ENCODE measurements at places on chromosomes 16 and 17.

- no peak for DNase-seq
Observed at GRCh38 chr16:83887564-83887963, 11.4 kb upstream of the MLYCD start.

- DNase-seq = no peak
Observed at GRCh38 chr17:79793924-79794304, 3.0 kb downstream of the CBX8 start.

- DNase-seq = no peak
Observed at GRCh38 chr17:71375948-71376347, 744.9 kb upstream of the SOX9 start.

GRCh38 chr17:36608794-36609497 lies 7.6 kb downstream of the MRM1 start:
- no peak for DNase-seq

GRCh38 chr17:59829217-59830006 lies 63.3 kb downstream of the TUBD1 start:
- no peak for DNase-seq

- DNase-seq = no peak
Observed at GRCh38 chr16:71882505-71883167, 1.3 kb downstream of the ZNF821 start.

- no peak for DNase-seq
Observed at GRCh38 chr17:37100231-37100630, 151.5 kb downstream of the AATF start.

DNA sequence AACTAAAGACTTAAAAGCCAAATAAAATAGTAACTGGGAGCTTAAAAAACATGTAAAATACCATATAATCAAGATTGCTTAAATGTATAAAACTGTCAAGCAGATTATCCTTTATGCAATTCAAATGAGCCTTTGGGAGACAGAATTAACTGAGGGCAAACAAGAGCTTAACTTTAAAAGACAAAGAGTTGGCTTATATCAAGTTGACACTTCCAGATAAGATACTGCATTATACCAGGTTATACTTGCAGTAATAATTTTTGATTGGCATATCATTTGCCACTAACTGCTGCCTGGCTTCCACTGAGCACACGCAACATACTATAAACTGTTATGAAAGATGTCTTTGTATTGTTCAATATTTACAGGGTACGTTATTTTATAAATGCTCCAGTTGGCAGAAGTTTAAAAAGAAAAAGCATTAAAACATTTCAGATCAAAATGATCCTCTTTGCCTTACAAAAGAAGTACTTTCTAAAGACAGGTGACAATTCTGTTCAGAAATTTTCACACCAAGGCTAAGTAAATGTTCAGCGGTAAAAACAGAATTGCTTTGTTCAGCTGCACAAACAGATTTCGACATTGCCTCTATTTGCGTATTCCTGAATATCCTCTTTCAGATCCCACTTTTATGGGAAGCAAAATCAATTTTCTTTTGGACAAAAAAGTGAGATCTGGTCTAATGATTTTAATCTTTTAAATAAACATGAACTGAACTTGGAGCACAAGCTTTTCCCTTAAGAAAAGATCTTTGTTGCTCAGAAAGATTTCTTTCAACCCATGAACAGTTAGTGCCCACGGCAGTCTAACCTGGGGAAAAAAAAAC lies 50.7 kb downstream of the TOX3 start:
- DNase-seq = no peak

DNA sequence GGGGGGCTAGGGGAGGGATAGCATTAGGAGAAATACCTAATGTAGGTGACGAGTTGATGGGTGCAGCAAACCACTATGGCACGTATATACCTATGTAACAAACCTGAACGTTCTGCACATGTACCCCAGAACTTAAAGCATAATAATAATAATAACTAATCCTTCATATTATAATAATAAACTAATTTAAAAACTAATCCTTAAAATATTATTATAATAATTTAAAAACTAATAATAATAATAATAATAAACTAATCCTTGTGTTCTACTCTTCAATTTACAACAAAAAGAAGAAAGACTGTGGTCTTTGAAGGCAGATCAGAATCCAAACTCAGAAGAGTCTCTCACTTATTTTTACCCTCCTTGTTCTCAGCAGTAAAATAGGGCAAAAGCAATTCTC lies 774.9 kb downstream of the CDH8 start:
- DNase-seq = no peak

DNA sequence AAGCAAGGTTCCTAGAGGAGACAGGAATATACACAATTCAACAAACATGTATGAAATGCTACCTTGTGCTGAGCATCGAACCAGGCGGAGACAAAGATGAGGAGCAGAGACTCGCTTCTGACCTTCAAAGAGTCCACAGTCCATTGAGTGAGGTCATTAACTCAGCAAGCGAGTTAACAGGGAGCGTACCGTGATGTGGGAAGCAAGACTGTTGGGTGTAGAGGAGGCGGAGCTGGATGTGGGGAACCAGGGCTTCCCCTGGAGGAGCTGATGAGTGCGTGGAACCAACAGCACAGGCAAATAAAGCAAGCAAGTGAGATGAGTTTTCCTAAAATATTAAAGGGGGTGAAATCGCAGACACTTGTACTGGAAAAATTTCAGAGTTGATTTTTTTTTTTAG lies 65.0 kb downstream of the NXN start:
- DNase-seq = no peak

GRCh38 chr16:56108056-56108471 lies 83.2 kb upstream of the GNAO1 start:
- no peak for DNase-seq

DNA sequence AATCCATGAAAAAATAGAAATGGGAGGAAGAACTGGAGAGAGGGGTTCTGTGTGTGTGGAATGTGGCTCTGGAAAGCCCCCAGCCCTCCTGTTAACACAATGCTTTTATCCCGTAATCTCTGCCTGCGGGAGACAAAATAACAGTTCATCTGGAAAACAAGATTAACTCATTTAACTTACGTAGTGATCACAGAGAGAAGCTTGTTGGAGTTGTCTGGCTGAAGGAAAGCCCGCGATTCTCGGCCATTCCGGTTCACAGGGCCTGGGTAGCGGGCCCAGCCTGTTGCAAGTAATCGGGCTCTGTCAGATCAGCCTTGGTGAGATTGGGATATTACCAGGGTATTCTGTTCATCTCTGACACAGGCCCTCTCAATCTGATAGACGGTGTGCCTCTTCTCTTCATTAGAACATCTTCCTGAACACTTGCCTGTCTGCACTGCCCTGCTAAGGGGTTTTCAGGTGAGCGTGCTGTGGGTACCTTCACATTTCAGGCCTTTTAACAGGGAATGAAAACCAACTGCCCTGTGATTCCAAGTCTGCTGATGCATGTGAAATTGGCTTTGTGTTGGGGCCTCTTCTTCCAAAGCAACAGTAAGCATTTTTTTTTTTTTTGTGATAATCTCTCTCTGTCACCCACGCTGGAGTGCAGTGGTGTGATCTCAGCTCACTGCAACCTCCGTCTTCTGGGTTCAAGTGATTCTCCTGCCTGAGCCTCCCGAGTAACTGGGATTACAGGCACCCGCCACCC lies 609.9 kb downstream of the WWOX start:
- no peak for DNase-seq

- no peak for DNase-seq
Observed at GRCh38 chr16:51641191-51641765, 490.2 kb upstream of the SALL1 start.

GRCh38 chr16:49452578-49452977 lies 79.0 kb downstream of the C16orf78 start:
- DNase-seq = no peak

DNA sequence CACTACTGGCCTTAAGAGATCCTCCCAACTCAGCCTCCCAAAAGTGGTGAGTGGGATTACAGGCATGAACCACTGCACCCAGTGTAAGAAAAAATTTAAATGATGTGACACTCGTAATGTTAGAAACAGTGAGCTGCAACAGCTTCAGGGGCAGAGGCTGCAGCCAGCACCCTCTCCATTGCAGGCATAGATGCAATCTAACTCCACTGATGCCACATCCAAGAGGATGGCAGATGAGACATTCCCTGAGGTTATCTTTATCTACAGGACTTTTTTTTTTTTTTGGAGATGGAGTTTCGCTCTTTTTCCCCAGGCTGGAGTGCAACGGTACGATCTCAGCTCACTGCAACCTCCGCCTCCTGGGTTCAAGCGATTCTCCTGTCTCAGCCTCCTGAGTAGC lies 19.9 kb downstream of the ZCCHC14 start:
- no peak for DNase-seq

GRCh38 chr16:80608946-80609345 lies 68.2 kb downstream of the DYNLRB2 start:
- no peak for DNase-seq

GRCh38 chr17:48526608-48527546 lies 3.9 kb downstream of the HOXB1 start:
- DNase-seq = no peak

- no peak for DNase-seq
Observed at GRCh38 chr17:76682296-76682695, 28.5 kb downstream of the MXRA7 start.

DNA sequence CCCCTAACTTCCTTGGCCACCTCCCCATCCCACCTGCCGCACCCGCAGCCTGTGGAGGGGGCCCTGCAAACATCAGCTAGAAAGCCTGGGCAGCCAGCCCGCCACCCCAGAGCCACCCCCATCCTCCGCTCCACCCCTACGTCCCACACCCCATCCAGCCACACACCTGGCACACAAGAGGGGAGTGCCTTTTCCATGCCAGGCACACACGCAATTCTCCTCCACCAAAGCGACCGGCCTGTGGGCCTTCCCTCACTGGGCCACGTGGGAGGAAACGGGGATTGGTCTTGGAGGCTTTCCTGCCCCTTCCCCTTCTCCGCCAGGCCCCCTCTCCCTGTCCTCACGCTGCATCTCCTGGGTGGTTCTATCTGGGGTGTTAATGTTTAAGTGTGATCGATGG lies 48.7 kb upstream of the TNRC6C start:
- DNase-seq = no peak

- no peak for DNase-seq
Observed at GRCh38 chr16:88293097-88293496, 89.7 kb upstream of the ZNF469 start.

DNA sequence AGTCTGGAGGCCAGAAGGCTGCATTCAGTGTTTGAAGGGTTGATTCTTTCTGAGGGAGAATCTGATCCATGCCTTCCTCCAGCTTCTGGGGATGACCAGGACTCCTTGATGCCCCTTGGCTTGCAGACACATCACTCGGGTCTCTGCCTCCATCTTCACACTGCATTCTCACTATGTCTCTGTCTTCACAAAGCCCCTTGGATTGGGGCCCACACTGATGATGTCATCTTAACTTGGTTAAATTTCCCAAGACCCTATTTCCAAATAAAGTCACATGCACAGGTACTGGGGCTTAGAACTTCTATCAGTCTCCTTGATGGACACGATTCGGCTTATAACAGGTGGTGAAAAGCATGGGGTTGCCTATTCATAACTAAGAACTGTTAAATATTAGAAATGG lies 112.1 kb upstream of the MYOCD start:
- no peak for DNase-seq

DNA sequence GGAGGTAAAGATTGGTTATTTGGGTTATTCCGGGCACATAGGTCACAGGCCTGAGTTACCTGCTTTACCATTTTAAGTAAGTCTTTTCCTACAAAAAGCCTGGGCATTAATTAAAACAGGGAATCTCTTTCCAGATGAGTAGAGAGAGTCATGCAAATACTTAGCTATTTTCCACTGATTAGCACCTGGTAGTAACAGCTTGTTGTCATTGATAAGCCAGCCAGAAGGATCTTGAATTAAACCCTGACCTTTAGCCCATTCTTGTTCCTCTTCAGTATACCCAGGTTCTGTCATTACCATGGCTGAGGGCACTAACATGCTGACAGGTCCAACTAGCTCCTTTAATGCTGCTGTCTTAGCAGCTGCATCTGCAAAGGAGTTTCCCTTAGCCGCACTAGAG lies 44.4 kb upstream of the ARL4D start:
- DNase-seq = no peak

- DNase-seq = no peak
Observed at GRCh38 chr16:85522308-85522841, 90.7 kb upstream of the GSE1 start.
